ENCODE measurements at places on chromosomes 2 and 18.

DNA sequence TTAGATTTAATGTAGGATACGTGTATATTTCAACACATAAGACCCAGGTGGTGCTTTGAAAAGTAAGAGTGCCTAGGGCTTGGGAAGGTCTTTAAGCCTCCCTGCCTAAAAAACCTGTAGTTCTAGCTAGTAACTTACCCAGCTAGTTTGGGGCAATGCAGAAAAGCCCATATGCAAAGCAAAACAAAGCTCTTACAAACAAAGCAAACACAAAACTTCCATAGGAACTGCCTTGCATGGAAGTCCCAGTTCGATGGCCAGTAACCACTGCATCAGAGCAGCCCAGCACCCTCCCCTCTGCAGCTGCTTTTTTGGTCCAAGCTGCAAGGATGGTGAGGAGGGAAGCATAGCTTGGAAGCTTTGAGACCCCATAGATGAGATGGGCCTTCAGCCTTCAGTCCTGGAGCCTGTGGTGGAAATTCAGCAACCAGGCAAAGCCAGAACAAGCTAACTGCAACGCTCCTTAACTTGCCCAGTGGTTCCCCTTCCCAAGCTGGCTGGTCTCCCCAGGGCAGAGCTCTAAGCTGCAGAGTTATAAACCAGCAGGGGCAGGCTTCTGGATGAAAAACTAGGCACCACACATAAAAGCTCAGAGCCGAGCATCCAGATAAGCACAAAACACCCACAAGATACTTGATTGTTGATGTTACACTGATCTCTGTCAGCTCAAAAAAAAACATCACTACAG lies 16.2 kb downstream of the C2orf76 start:
- DNase-seq: no peak

GRCh38 chr2:240584486-240585031 lies 2.0 kb upstream of the CAPN10 start:
- DNase-seq: peak; percentile 84

DNA sequence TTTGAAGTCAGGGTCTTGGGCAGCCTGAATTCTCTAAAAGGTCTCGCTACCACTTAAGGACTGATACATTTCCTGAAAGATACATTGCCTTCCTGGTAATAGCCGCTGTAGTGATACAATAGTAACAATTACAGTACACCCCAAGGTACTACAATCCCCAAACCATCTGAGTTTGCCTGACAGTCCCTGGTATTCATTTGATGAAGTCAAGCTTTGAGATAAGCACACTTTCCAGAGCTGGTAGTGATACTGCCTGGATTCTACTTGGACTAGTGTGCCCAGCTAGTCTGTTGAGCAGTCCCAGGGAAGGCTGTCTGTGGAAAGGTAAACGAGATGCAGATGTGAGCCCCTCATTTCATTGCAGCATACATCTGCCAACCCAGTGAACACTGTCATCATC lies 24.4 kb upstream of the ITGB6 start:
- DNase-seq: no peak

- DNase-seq: no peak
Observed at GRCh38 chr2:121066526-121066925, 218.5 kb downstream of the TFCP2L1 start.

DNA sequence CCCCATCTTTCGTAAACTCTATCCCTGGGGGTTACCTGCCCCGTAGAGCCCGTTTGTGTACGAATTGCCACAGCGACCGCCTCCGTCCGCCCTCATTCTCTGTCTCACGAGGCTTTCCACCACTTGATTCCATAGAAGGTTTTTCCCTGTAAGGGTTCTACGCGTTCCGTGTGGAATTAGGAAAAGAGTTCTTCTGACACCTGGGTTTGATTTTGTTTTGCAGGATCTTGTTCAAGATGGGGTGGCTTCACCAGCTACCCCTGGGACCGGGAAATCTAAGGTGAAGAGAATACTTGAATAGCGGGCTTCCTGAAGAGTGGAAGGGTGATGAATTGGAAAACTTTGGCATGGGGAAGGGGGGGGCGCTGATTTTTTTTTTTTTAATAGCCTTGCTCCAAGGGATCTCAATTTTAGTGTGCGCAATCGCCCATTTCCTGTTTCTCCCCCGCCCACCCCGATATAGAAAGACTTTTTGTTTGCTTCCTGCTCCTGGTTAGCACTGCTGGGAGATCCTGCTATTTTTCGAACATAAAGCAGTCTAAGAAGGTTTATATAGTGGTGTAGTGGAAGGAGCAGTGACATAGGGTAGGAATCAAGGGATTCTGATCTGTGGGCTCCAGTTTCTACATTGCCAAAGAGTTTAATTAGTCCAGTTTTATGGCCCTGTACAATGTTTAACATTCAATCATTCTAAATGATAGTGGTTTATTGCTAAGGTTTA lies 564 bp downstream of the GCC2 start:
- DNase-seq: peak; percentile 20

GRCh38 chr18:21463718-21464117 lies 136.8 kb downstream of the ESCO1 start:
- no peak for DNase-seq

GRCh38 chr2:10057231-10058107 lies 14.1 kb downstream of the KLF11 start:
- no peak for DNase-seq

GRCh38 chr2:16034151-16034974 lies 94.0 kb downstream of the MYCN start:
- no peak for DNase-seq

DNA sequence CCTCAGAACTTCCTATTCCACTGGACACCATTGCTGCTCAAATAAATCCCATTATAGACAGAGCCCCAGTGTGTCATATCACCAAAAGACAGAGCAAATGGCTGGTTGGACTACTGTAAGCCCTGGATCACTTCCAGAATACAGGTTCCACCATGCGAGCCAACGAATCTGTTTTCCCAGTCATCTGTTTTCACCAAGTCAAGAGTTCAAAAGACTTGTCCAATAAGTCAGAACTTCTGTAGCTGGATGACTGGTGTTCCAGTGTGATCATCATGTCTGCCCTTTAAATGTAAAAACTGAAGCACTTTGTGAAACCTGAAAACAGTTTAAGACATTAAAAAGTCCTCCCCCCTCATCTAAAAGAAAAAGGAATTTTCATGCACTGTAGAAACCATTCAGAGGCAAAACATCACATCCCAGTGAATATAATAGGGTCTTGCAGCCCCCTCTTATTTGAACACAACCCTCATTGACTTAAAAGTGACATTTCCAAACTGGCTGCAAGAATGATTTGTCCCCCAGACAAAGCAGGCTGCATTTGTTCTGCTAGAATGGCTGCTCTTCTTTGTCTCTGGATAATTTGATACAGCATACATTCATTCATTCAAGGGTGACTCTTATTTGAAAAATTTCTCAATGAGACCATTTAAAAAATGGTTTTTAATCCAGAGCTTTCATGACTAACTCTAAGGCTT lies 64.6 kb upstream of the TANC1 start:
- no peak for DNase-seq

DNA sequence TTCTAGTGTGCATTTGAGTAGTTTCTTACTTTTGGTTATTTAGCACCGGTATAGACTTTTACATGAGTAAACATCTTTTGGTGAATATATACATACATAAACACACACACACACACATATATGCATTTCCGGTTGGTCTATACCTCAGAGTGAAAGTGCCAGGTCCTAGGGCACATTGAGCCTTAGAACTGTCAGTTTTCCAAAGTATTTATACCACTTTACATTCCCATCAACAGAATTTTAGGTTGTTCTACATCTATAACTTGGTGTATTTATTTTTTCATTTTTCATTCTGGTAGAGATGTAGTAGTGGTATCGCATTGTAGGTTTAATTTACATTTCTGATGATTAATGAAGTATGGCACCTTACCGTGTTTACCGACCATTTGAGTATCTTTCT lies 22.6 kb downstream of the MMADHC start:
- DNase-seq: no peak

Data from GM13977 (cell line).